Stimulated activated CD4-positive, alpha-beta T cell treated with anti-CD3 and anti-CD28 coated beads, Interleukin-15, amount 100 ng/mL, for 1 hour (primary cell): ENCODE measurements at places on chromosomes 7 and 10.

DNA sequence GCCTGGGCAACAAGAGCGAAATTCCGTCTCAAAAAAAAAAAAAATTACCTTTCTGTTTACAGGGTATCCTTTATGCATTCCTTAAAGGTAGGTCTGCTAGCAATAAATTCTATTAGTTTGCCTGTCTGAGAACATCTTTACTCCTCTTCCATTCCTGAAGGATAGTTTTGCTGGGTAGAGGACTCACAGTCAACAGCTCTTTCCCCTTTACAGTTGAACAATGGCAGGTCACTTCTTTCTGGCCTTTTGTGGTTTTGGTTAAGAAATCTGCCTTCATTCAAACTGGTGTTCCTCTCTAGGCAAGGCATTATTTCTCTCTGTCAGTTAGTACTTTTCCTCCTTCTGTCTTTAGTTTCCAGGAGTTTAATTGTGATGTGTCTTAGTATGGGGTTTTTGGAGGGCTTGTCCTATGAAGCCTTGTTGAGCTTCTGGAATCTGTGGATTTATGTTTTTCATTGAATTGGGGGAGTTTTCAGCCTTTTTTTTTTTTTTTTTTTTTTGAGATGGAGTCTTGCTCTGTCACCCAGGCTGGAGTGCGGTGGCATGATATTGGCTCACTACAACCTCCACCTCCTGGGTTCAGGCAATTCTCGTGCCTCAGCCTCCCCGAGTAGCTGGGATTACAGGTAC lies 4.8 kb upstream of the DNAAF5 start:
- no peak for DNase-seq

GRCh38 chr7:685540-685939 lies 41.0 kb upstream of the DNAAF5 start:
- DNase-seq, result no peak

DNA sequence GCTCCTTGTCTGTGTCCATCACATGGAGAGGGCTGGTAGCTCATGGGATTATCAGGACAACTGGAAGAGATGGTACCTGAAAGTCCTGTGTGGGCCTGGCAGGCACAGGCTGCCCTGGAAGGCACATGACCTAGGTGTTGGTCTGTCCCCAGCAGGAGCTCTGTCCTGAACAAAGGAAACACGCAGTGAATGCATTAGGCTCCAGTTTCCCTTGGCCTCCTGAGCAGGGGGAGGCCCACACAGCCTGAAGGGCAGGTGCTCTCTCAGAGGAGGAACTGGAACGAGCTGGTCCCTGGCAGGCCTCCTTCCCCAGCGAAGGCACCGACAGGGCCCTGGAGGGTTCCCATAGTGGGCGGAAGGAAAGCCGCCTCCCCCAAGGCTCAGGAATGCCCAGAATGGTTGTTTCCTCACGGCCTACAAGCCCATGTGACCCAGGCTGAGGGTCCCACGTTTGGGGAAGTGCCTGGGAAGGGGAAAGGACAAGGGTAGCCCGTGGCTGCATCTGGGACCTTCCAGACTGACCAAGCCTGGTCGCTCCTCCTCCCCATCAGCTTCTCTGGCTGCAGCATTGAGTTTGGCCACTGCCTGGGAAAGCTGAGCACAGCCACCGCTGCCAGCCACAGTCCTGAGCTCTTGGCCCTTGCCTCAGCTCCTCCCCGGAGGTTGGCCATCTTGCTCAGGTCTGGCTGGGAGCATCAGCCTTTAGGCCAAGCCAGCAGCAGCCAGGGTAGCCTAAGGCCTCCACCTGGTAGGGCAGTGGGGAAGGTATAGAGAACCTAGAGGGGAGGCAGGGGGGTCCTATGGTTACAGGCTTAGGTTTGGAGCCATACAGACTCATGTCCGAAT lies 21.8 kb downstream of the CXCL12 start:
- no peak for DNase-seq

DNA sequence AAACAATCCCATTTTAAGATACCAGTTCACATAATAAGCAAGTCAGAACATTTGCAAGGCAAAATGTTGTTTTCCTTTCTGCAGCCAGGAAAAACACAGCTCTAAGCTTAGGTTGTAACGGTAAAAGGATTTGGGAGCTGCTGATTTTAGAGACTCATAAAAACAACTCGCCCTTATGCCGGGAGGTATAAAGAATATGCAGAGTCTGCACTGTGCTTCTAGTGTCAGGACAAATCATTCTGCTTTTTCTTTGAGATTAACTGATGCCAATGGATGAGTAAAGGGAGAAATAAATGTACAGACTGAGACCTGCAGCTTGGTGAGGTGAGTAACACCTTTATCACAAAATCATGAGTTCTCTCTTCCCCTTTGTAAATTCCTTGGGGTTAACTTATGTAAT lies 2.0 kb upstream of the SFR1 start:
- DNase-seq, result no peak

DNA sequence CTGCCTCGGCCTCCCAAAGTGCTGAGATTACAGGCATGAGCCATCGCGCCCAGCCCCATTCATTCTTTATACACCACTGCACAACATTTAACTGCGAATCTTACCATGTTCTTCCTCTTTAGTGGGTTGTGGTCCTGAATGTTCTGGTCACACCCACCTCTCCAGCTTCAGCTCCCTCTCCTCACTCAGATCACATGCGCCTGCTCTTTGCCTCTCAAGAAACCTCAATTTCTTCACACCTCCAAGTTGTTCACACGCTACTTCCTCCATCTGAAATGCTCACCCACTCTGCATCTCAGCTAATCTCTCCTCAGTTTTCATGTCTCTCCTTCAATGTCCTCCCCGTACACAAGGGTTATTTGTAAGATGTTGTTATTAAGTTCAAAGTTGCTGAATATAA lies 2.4 kb upstream of the PRR15 start:
- DNase-seq, result no peak

GRCh38 chr10:44946205-44946604 lies 13.4 kb upstream of the RASSF4 start:
- no peak for DNase-seq

DNA sequence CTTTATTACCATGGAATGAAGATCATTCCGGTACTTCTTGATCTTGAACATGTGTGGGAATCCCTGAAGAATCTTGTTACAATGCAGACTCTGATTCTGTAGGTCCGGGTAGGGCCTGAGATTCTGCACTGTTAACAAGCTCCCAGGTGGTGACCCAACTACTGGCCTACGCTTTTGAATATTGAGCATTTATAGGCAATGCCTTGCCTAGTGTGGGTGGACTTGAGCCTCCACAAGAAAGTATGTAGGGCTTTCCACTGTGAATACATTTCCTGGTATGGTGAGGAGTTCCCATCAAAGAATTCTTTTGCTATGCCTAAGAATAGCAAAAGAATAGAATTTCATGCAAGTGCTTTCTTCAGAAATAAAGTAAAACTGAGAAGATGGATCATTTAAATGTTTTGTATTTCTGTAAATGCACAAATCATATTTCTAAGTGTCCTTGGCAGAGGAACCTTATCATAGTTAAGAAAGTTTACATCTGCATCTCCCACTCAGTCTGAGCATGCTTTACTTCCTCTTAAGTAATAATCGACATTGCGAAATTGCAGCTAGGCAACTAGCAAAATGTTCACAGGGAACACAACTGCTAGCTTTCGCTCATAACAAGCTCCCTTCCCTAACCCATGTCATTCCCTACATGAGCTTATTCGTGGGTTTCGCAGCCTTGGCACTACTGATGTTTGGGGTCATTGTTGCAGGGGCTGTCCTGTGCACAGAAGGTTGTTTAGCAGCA lies 71.4 kb downstream of the AHR start:
- DNase-seq, result no peak

DNA sequence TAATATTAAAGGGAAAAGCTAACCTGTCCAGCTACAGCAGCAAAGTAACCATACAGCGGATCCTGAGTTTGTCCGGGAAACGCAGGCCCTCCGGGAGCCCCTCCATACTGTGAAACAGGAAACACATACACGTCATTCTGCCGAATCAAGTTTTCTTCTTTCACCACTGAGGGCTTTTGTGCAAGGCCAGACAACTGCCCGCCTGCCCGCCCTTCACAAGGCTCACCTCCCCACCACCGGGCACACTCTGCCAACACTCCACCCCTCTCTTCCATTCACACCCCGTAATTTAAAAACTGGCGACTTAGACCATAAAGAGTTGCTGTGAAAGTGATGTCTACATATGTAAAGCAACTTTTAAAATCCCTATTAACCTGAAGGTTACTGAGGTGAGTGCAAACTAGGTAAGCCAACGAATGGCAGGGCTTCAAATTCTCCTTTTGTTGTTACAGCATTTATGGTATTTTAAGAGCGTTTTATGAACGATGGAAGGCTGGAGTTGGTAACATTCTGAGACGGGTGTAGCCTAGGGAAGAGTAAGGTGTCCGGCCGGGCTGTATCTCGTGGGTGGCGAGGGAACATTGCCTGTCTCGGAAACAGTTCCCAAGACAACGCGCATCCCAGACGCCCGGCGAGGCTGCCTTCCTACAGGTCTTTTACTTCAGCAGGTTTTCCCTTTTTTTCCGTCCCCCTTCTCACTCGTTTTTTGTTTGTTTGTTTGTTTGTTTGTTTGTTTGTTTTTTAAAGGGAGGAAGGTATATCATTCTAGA lies 817 bp downstream of the SRI start:
- DNase-seq, result no peak

GRCh38 chr10:25175527-25176420 lies 973 bp downstream of the GPR158 start:
- no peak for DNase-seq

DNA sequence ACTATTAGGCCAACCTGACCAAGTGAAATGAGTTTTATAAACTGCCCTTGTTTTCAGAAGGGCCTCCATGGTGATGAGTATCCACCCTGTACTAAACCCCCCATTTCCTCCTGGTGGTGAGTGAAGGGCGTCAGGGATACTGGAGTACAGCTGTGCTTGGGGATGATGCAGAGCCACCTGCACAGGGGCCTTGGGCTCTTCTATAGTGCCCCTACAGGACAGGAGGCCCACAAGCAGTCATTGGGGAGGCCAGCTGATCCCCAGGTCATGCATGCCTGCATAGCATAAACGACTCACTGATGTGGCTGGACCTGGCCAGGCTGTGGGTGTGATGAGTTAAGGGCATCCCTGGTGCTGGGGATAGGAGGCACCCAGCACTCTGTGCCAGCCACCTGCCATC lies 114.1 kb upstream of the CELF2 start:
- DNase-seq, result no peak

GRCh38 chr7:80942261-80943041 lies 23.6 kb upstream of the SEMA3C start:
- no peak for DNase-seq

GRCh38 chr10:3148994-3149393 lies 23.6 kb downstream of the PITRM1 start:
- no peak for DNase-seq

DNA sequence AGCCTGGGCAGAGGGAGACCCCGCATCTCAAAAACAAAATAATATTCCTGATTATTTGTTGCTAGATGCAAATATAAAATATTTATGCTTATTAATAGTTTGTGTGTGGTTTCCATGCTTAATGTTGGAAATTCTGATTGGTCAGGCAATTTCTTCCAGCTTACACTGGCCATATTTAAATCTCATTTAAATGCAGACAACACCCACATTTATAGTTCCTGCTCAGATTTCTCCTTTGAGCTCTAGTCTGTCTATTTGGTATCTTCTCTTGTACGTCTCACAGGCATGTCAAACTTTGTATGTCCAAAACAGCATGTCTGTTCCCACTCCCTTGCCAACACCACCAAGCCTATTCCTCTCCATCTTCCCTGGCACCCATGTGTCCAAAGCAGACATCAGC lies 52.5 kb downstream of the FKBP9 start:
- no peak for DNase-seq

DNA sequence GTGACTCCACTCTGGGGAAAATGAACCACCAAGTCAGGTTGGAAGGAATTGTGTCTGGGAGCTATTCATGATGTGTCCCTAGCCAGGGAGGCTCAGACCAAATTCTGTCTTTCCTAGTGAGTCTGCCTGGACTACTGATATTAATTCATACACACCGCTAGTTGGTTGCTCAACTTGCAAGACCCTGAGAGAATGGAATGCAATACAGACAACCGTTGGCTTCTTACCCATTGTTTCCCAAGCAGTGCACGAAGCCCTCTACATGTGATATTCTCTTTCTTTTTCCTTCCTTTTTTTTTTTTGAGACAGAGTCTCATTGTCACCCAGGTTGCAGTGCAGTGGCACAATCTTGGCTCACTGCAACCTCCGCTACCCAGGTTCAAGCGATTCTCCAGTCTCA lies 19.4 kb upstream of the SRGN start:
- DNase-seq, result no peak

DNA sequence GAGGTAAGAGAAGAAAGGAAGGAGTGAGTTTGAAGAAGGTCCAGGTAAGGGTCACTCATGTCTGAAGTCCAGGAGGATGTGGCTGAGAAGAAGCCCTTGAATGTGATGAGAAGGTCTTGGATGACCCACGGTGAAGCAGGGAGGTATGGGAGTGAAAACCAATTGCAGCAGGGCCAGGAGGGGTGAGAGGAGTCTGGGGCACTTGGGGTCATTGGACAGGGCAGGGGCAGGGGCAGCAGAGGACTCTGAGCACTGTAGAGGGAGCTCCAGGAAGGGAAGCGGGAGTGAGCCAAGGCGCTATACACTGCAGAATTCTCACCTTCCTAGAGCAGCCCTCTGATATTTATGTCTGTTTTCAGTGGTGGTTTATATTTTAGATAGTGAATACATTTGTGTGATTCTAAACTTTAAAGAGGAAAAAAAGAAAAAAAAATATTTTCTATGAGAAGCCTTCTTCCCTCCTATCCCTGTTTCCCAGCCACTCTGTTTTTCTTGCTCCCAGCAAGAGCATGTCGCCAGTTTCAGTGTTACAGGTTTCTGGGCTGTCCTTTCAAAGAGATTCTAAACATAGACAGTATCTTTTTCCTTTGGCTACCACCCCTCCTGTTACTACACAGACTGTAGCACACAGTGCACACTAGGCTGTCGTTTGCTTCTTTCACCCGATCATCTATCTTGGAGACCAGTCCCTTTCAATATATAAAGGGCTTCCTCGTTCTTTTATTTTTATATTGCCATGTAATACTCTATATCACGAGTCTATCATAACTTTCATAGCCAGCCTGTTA lies 24.5 kb downstream of the BLVRA start:
- no peak for DNase-seq

GRCh38 chr7:26369593-26369992 lies 77.9 kb downstream of the SNX10 start:
- DNase-seq, result no peak

GRCh38 chr7:123725586-123726171 lies 23.1 kb downstream of the WASL start:
- no peak for DNase-seq
